ENCODE measurements at places on chromosomes 12 and 14. TPM values are rescaled to one million over a fixed set of nuclear protein-coding genes. Genes with fewer than 3 reads are reported as not detected.

- DNase-seq, result no peak
Observed at GRCh38 chr12:48775299-48775698, 13.6 kb downstream of the ADCY6 start.

DNA sequence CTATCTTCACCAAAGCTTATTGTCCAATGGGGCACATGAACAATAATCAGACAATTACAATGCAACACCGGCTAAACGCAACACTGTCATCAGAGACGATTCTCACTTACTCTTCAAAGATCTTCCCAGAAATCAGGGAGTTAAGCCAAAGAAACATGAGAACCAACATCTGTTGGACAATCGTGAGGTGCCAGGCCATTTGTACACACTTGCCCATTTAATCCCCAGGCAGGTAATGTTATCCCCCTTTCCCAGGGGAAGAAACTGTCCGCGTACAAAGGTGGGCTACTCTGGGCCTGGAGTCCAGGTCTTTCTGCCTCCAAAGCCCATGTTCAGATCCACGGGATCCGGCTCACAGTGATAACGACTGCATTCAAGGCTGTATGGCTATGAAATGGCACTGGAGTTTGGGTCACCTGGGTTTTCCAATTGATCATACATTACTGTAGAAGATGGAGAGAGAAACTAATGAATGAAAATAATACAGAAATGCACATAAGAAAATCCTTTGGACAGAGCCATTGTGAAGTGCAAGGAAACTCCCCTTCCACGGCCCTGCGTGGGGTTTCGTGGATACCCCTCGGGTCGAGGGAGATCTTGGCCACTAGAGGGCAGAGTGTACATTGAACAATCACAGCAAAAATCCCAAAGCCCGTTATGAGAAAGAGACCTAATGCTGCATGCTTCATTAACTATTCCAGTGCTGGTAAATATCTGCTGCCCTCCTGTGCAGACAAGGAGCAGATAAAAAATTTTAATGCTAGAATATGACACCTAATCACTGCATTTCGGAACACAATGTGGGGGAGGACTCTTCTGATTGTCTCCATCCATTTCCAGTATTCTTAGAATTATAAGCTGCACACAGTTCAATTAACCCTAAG is 111.4 kb downstream of the EGLN3 start:
- peak; percentile 73 for DNase-seq

The LRTM2 gene
- not detected for total RNA-seq

The RERGL gene
- total RNA-seq, result not detected

The CFL2 gene
- 39.7 TPM for total RNA-seq
